Activated naive CD8-positive, alpha-beta T cell treated with anti-CD3 and anti-CD28 coated beads, Interleukin-2, amount 50 U/mL, for 16 hours (primary cell): ENCODE measurements at places on chromosomes 2 and 18.

GRCh38 chr2:228377533-228377932, 196.0 kb upstream of the SPHKAP start:
- no peak for DNase-seq

- no peak for DNase-seq
These were observed 122.5 kb downstream of the CNTNAP5 start for GRCh38 chr2:124147552-124147951.

GRCh38 chr18:36128530-36128870, 640 bp downstream of the SLC39A6 start:
- DNase-seq = no peak

DNA sequence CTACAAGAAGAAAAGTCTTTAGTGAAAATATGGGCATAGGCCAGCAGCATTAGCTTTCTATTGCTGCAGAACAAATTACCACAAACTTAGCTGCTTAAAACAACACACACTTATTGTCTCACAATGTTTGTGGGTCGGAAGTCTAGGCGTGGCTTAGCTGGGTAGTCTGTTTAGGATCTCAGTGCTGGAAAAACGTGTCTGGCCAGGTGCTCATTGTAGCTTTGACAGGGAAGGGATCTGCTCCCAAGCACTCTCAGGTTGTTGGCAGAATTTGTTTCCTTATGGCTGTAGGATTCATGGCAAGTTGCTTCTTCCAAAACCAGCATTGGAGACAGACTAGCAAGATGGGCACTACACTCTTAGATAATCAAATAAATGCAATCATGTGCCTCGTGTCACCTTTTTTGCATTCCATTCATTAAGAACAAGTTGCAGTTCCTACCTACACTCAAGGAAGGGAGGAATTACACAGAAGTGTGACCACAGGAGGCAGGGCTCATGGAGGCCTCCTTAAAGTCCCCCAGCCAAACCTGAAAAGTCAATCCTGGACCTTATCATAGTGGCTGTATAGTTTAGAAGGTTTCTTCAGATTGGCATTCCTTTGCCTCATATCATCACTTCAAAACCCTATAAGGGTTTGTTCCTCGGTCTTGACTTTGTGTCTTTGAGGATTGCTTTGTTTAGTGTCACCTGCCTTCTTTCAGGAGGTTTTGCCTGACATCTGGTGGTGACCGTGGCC, 17.3 kb downstream of the MRPL30 start:
- DNase-seq = no peak

DNA sequence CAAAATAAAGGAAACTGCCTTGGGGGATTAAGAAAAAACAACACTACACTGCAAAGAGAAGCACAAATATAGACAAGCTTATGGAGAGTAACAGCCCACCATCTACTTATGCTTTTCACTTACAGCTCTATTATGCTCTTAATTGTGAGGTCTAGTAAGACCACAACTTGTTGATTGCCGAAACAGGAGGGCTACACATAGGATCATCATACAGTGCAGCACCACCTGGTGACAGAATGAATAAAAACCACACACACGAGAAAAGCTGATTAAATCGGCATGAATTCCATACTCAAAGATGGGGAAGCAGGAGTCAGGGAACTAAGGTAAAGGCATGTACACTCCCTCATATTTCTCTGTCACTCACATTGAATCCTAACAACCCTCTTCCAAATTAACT, 259.2 kb downstream of the IKZF2 start:
- DNase-seq = no peak

DNA sequence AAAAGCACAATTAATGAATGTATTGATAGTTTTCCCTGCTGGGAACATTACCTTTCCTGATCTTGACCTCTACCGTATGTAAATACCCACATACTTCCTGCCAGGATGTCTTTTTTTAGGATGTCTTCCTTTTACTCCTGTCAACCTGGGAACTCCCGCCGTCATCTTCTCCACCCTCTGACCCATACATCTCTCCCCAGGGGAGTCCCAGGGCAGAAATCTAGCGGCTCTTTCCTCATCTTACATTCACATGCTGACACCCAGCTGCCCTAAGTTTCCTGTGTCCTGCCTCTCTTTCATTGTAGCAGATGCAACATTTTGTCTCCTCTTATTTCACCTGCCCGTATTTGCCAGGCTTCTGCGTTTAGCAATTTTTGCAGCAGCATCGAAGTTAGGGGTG, 107.8 kb downstream of the CRIM1 start:
- no peak for DNase-seq
